ENCODE measurements at places on chromosomes 6 and 20.

DNA sequence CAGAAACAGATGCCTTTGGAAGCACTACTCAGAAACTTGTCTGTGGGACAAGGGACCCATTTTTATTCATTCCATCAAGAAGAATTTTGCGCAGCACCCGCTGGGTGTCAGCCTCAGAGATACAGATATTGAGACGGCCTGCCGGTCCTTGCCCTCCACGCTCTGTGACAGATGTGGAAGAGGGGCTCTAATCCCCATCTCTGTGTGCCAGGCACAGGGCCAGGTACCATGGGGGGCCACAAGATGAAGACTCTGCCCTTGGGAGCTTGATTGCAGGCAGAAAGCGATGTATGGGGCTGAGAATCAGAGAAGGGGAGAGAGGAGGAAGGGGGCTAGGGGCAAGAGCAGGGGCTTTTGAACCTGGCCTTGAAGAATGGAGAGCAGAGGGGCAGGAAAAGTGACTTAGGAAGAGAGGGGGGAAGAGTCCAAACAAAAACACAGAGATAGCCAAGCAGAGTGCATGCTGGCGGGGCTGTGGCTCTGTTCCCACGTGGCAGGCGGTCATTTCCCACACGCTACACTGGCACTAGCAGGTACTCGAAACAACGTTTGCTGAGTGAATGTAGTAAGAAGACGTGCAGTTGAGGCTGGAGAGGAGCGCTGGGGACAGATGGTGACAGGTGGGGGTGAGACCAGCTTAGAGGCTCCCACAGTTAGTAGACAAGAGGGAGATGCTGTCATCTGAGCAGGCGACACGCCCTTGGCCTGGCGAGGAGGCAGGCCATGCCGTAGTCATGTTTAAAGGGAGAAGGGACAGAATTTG lies 170.3 kb upstream of the SNX9 start:
- DNase-seq, result no peak

GRCh38 chr6:139354189-139354588 lies 20.3 kb downstream of the CITED2 start:
- DNase-seq, result no peak

- no peak for DNase-seq
Measured at GRCh38 chr6:69391106-69391505, 405.7 kb downstream of the LMBRD1 start.

DNA sequence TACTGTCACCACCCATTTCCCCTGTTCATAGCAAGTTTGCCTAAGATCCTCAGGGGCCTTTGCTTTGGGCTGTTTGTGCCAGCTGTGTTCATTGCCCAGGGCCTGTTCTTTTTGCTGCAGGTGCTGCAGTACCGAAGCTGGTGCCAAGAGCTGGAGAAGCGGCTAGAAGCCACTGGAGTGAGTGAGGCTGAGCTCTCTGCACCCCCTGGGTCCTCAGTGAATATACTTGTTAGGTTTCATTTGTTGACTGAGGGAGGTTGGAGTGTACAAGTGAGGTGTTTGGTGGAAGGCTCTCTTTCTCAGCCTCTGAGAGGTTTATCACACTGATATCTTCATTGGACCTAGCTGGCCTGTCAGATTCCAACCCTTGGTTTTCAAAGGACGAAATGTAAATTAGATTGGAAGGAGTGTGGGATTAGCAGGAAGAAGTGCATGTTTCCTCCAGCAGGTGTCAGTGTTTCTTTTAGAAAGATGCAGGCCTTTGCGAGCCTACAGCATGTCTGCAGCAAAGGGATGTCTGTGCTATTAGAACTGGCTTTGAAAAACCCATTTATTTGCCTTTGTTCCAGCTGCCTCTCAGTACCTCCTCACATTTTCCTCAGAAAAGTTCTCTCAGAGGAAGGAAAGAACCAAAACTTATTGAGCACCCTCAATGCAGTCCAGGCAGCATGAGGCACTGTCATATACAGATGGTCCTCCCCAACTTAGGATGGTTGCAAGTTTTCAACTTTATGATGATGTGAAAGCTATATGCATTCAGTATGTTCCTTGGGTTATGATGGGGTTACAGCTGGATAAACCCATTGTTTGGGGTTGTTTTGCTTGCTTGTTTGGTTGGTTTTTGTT lies 8.3 kb downstream of the CEP250 start:
- DNase-seq, result no peak

- DNase-seq, result no peak
Measured at GRCh38 chr6:149711711-149712110, 6.2 kb downstream of the LATS1 start.

GRCh38 chr6:14316651-14317386 lies 199.2 kb downstream of the CD83 start:
- DNase-seq, result no peak

DNA sequence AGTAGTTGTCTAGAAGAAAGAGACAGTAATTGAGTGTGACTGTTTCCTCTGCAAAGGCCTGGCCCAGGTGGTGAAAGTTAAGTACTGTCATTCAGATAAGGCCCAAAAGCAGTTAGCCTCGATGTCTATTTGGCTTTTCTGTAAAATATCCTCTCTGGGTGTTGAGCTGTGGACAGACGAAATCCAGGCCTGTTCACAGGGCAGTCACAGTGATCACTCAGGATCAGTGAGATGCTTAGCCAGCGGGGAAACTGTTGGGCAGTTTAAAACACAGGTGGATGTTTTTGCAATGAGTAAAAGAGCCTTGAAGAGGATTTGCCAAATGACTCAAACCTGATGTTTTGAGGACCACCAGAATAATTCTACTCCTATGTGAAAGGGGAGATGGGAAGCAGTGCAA lies 22.0 kb upstream of the PRDM1 start:
- no peak for DNase-seq

DNA sequence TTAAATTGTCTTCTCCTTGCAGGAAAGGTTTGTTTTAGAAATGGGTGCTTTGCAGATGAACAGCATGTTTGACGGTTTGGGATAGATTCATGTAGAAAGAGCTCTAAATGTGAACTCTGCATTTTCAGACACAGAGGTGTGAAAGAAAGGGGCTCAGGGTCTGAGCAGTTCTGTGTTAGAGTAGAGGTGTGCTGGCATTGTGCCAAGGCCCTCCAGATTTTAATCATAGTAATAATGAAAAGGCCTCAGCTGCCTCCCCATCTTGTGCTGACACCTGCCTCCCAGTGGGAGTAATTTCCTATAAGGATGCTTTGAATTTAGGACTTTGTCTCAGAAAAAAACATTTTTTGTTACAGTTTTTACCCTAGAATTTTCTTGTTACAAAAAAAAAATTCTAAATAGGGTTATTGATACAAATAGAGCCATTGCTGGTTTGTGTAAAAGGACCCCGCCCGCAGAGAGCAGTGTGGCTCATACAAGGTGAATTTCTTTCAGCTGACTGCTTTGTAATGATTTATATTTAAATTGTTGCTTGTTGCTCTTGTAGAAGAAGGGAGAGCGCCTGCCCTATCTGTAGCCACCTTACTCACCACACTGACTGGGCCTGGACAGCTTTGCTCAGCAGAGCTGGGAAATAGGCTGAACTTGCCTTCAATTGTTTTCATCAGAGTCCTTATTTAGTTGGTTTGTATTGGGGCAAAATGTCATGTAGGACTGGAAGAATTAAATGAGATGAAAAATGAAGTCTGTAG lies 294.5 kb downstream of the ZFAND3 start:
- no peak for DNase-seq

GRCh38 chr6:160133441-160134336 lies 12.1 kb downstream of the SLC22A1 start:
- no peak for DNase-seq

- DNase-seq, result no peak
Measured at GRCh38 chr6:129969064-129969463, 49.3 kb upstream of the L3MBTL3 start.

Data from GM18507 (cell line).